ENCODE measurements at places on chromosomes 1 and 21. TPM values are rescaled to one million over a fixed set of nuclear protein-coding genes. Genes with fewer than 3 reads are reported as not detected.
A peak's percentile ranks its signal among the peaks of the same experiment; 100 is the strongest.

CAMSAP2 gene
- total RNA-seq = 36.4 TPM

SMCP gene
- not detected for total RNA-seq

OR14K1 gene
- not detected for total RNA-seq

KIF26B gene
- 0.83 TPM for total RNA-seq

F3 gene
- 25.6 TPM for total RNA-seq

OR6K3 gene
- not detected for total RNA-seq

KCNJ15 gene
- 1.3 TPM for total RNA-seq

NFASC gene
- total RNA-seq = 45.9 TPM

CHAF1B gene
- total RNA-seq = 0.33 TPM

MEX3A gene
- total RNA-seq = 0.15 TPM

DNA sequence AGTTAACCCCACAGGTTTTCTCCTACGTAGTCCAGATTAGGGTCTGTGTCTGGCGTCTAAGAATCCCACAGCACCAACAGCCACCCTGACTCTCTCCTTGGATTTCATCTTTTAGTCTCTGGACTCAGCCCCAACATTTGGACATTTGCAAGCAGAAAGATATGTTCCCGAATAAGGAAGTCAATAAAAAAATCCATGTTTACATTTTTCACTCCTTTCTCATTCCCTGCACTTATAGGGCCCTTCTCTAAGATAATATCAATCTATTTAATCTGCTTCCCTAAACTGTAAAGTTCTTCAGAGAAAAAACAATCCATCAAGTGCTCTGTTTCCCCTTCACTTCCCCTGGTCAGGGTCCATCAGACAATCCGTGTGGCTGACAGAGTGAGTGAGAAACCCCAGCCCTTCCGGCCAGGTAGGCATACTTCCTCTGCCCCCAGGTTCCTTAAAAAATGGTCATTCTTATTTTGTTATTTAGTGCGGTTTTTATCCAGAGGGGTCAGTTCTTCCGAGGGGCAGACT is 105.9 kb upstream of the CDC42BPA start:
- H3K4me1 ChIP-seq = peaks cover 13% of the 10 kb centered on the region
- no peak for DNase-seq
- no peak overlapping the region for H3K4me3 ChIP-seq

DNA sequence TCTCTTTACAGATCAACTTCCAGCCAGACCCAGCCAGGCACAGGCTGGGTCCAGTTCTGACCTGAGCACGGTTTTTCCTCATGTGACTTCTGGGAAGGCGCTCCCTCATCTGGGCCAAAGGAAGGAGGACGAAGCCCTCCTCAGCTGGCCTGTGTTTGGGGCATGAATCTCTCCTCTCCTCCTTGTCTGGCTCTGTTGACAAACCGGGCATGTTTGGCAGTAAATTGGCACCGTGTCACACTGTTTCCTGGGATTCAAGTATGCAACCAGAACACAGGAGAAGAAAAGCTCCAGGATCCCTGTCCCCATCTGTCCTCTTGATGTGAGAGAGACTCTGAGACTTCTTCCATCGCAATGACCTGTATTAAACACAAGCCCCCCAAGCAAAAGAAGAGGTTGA is 18.3 kb downstream of the NECAP2 start:
- no peak overlapping the region for H3K27ac ChIP-seq
- peaks cover 35% of the 10 kb centered on the region for H3K36me3 ChIP-seq
- H3K4me1 ChIP-seq = no peaks in the 10 kb centered on the region
- DNase-seq = no peak
- no peaks in the 10 kb centered on the region for H3K27me3 ChIP-seq

DNA sequence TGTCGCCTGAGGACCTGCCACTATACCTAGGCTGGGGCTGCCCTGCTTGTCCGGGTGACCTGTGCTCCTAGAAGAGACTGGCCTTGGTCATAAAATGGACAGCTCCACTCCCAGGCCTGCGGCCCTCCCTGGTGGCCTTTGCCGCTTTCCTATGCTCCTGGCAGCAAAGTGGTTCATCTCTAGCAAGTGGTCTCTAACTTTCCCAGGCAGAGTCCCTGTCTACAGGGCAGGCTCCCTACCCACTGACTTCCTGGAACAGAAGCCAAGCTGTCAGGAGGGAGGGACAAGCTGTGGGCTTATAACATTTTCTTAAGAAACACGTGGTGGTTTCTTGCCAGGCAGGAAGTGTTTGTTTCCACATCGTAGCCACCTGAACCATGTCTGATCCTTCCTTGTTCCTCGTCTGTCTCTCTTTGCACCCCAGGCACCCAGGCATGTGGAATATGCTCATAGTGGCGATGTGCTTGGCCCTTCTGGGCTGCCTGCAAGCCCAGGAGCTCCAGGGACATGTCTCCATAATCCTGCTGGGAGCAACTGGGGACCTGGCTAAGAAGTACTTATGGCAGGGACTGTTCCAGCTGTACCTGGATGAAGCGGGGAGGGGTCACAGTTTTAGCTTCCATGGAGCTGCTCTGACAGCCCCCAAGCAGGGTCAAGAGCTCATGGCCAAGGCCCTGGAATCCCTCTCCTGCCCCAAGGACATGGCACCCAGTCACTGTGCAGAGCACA is 10.1 kb downstream of the H6PD start:
- H3K27ac ChIP-seq = peak overlapping the region; percentile 90
- no peaks in the 10 kb centered on the region for H3K36me3 ChIP-seq
- no peaks in the 10 kb centered on the region for H3K4me1 ChIP-seq
- no peaks in the 10 kb centered on the region for H3K27me3 ChIP-seq
- no peak for DNase-seq

GRCh38 chr1:205547936-205548827 is 43.7 kb downstream of the CDK18 start:
- H3K27me3 ChIP-seq = no peaks in the 10 kb centered on the region
- H3K27ac ChIP-seq = no peak overlapping the region
- peak; percentile 52 for DNase-seq
- no peak overlapping the region for H3K4me3 ChIP-seq

DNA sequence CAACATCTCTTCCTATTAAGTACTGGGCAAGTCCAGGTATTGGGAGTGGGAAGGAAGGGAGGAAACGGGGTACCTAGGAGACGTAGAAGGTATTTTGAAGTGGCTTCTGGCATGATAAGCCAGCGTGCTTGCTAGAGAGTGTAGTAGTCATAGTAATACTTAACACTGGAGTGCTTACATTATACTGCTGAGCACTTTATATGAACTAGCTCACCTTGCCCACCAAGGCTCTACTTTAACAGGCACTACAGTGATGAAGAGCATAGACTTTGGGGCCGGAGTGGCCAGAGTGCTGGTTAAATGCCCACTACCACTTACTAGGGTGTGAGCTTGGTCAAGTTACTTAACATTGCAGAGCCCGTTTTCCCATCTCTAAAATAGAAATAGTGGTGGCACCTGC is 61.7 kb downstream of the ACP6 start:
- H3K4me3 ChIP-seq = no peak overlapping the region
- no peak for DNase-seq
- H3K27ac ChIP-seq = no peak overlapping the region
- H3K27me3 ChIP-seq = no peaks in the 10 kb centered on the region

GRCh38 chr1:99123936-99124335 is 119.3 kb upstream of the PLPPR5 start:
- no peaks in the 10 kb centered on the region for H3K4me1 ChIP-seq
- H3K4me3 ChIP-seq = no peak overlapping the region
- no peak for DNase-seq
- no peaks in the 10 kb centered on the region for H3K27me3 ChIP-seq

DNA sequence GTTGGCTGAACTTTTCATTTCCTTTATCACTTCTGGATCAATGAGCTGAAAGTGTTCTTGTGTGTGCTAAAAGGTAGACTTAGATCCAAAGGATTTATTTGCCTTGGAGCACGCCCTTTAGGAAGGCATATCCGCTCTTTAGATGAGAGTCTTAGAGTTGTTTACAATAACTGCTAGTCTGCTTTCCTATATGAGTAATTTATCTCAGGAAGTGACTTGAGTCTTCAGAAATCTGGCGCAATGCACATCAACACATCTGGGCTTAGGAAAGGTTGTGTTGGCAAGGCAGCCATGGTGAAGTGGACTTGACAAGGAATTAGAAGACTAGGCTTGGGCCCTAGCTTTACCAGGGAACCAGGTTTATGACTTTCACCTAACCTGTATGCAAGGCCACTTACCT is 204.1 kb upstream of the PTGFR start:
- H3K4me1 ChIP-seq = no peaks in the 10 kb centered on the region
- no peak overlapping the region for H3K4me3 ChIP-seq
- H3K27me3 ChIP-seq = no peaks in the 10 kb centered on the region
- H3K27ac ChIP-seq = no peak overlapping the region

- no peaks in the 10 kb centered on the region for H3K27me3 ChIP-seq
- H3K36me3 ChIP-seq = no peaks in the 10 kb centered on the region
- peak overlapping the region; percentile 59 for H3K27ac ChIP-seq
- DNase-seq = no peak
Measured at GRCh38 chr1:115329965-115330364, 8.1 kb downstream of the NGF start.

- no peak for DNase-seq
- H3K27ac ChIP-seq = no peak overlapping the region
- no peak overlapping the region for H3K4me3 ChIP-seq
Measured at GRCh38 chr1:15110128-15110866, 43.2 kb upstream of the TMEM51 start.

GRCh38 chr1:28021064-28021463 is 61.3 kb downstream of the XKR8 start:
- H3K27me3 ChIP-seq = no peaks in the 10 kb centered on the region
- H3K4me3 ChIP-seq = no peak overlapping the region
- no peak overlapping the region for H3K27ac ChIP-seq
- DNase-seq = no peak
- no peaks in the 10 kb centered on the region for H3K4me1 ChIP-seq
- peaks cover 8% of the 10 kb centered on the region for H3K36me3 ChIP-seq

- no peak overlapping the region for H3K27ac ChIP-seq
- H3K4me1 ChIP-seq = no peaks in the 10 kb centered on the region
- no peaks in the 10 kb centered on the region for H3K36me3 ChIP-seq
- H3K27me3 ChIP-seq = no peaks in the 10 kb centered on the region
Measured at GRCh38 chr1:172883844-172884243, 166.9 kb downstream of the TNFSF18 start.

- no peaks in the 10 kb centered on the region for H3K27me3 ChIP-seq
- H3K27ac ChIP-seq = peak overlapping the region; percentile 62
- H3K36me3 ChIP-seq = no peaks in the 10 kb centered on the region
- H3K4me3 ChIP-seq = no peak overlapping the region
Measured at GRCh38 chr21:45135122-45135521, 60.7 kb downstream of the ADARB1 start.

- no peaks in the 10 kb centered on the region for H3K27me3 ChIP-seq
- H3K4me3 ChIP-seq = no peak overlapping the region
- H3K27ac ChIP-seq = no peak overlapping the region
- H3K4me1 ChIP-seq = no peaks in the 10 kb centered on the region
- no peak for DNase-seq
- peaks cover 23% of the 10 kb centered on the region for H3K36me3 ChIP-seq
Measured at GRCh38 chr1:64176659-64177058, 26.8 kb upstream of the UBE2U start.

- H3K36me3 ChIP-seq = no peaks in the 10 kb centered on the region
- no peaks in the 10 kb centered on the region for H3K27me3 ChIP-seq
- H3K4me3 ChIP-seq = no peak overlapping the region
- peak; percentile 78 for DNase-seq
- peaks cover 21% of the 10 kb centered on the region for H3K4me1 ChIP-seq
Measured at GRCh38 chr1:210239349-210240111, 6.9 kb downstream of the SERTAD4 start.

GRCh38 chr1:80021891-80022290 is 1015.4 kb upstream of the ADGRL4 start:
- no peak overlapping the region for H3K27ac ChIP-seq
- no peaks in the 10 kb centered on the region for H3K27me3 ChIP-seq
- no peak for DNase-seq
- no peak overlapping the region for H3K4me3 ChIP-seq
- no peaks in the 10 kb centered on the region for H3K4me1 ChIP-seq

DNA sequence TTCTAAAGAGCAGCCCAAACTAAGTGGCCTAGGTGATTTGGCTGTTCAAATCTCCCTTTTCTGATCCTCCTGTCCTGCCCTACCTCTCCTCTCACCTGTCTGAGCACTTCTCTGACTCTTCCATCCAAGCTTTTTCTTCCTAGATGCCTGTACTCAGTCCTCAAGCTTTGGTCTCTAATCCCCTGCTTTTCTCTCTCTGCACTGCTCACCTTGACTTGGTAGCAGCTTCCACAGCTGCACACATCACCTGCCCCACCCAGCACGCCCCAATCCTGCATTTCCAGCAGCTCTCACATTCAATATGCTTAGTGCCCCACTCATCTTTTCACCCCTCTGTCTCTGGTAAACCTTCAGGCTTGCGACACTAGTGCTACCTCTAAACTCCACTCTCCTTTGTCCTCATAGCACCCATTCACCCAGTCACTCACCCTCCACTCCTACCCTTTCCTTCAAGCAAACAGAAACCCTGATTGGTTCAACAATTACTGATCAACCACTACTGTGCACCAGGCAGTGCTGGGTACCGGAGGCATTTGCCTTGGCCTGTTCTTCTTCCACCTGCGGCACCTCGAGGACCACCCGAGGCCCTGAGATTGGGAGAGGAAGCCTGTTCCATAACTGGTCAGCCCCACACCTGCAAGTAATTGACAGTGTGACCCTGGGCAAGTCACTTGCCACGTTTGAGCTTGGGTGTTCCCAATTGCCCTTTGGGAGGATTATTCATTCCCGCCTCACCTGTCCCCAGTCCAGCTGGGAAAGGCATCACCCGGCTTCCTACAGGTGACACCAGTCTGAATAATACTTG is 136.1 kb upstream of the EDN2 start:
- H3K27ac ChIP-seq = no peak overlapping the region
- no peak for DNase-seq
- H3K4me1 ChIP-seq = no peaks in the 10 kb centered on the region
- no peaks in the 10 kb centered on the region for H3K36me3 ChIP-seq

- no peak overlapping the region for H3K4me3 ChIP-seq
- DNase-seq = no peak
- no peak overlapping the region for H3K27ac ChIP-seq
- no peaks in the 10 kb centered on the region for H3K36me3 ChIP-seq
- H3K4me1 ChIP-seq = no peaks in the 10 kb centered on the region
Measured at GRCh38 chr1:92219028-92219427, 1.3 kb downstream of the C1orf146 start.

DNA sequence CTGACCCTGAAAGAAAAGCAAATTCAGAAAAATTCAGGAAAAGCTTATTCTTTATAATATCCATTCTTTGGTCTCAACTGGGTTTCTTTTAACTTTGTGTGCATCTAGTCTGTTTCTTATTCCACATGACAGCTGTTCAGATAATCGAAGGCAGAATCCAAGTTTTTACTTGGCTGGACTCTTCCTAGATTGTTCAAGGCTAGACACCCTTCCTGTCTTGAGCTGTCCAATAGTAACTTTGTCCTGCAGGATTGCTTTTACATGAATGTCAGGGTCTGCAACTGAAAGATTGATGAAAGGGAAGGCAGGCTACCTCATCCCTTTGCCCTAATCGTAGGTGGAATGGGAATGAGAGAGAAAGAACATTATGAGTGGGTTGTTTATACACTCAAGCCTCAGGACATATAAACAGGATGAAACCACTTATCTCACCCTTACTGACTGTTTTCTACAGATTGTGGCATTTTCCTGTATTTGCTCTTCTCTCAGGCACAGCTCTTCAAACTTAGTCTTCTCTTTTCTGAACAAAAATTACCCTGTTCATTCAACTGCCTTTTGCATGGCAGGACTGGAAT is 76.9 kb downstream of the LEPR start:
- H3K27ac ChIP-seq = no peak overlapping the region
- H3K4me1 ChIP-seq = no peaks in the 10 kb centered on the region
- DNase-seq = no peak
- H3K4me3 ChIP-seq = no peak overlapping the region
- no peaks in the 10 kb centered on the region for H3K27me3 ChIP-seq
- no peaks in the 10 kb centered on the region for H3K36me3 ChIP-seq

- H3K4me1 ChIP-seq = peaks cover 22% of the 10 kb centered on the region
- no peak overlapping the region for H3K4me3 ChIP-seq
- peak; percentile 77 for DNase-seq
- no peaks in the 10 kb centered on the region for H3K36me3 ChIP-seq
- no peaks in the 10 kb centered on the region for H3K27me3 ChIP-seq
Measured at GRCh38 chr1:226814751-226815537, 55.5 kb upstream of the PSEN2 start.

Measured in right atrium auricular region (tissue), 2 donors.